ENCODE measurements at places on chromosomes 12 and 14.

DNA sequence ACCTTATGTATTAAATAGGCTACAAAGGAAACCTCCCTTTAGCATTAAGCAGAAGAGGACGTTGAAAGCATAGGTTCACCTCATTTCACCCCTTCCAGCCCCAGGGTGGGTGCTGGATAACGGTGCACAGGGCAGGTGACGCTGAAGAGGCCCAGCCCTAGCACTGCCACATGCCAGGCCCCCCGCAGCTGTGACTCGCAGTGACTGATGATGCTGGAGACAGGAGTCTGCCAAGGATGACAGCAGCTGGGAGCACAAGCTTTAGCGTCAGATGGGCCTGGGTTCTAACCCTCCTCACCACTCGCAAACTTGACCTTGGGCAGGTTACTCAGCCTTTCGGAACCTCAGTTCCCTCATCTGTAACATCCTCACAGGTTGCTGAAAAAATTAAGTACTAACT is 76.7 kb downstream of the TBK1 start:
- no peak for DNase-seq

DNA sequence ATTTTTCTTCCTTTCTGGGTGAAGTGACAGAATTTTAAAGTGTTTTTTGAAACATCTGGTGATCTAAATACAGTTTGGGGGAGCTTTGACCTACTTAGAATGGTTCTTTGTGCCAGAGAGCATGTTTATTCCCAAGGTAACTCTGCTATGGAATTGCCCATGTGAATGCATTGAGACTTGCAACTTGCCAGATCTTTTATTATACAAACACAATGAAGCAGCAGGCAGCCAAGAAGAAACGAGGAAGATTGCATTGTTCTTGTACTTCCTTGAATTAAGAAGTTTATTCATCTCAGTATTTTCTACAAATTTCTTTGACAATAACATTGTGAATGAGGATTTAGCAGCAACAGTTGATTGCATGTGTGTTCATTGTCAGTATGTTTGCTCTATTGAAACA is 55.5 kb downstream of the FGD4 start:
- DNase-seq: no peak

DNA sequence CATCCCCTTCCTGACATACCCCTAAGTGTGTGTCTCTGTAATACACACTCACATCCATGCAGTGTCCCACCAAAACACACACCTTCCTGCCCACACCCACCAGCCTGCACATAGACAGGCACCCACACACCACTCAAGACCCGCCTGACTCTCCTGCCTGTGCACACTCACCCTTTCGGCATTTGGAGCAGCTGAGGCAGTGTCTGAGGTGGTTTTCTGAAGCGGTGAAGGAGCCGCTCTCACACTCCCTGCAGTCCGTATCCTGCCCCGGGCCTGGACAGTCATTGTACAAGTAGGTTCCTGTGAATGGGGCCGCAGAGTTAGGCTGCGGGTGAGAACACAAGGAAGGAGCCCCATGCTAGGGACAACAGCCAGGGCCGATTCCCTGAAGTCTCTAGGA is 8.3 kb downstream of the TNFRSF1A start:
- DNase-seq: no peak

DNA sequence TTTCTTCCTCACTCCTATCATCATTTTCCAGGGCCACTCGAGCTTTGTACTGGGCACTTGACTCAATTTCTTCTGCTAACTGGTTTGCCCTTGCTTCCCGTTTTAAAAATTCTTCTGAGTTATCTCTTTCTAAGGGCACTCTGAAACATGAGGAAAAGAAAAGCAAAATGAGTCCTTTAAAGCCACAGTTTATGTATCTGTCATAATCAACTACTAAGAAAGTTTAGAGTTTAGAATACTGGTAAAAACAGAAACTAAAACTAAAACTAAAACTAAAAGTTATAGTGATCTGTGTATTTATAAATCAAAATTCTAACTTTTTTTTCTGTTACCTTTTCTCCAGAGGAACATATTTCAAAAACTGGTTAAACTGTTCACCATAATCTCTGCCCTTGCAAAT is 79.2 kb downstream of the ATXN2 start:
- no peak for DNase-seq

GRCh38 chr14:81169711-81170103 is 51.1 kb downstream of the GTF2A1 start:
- DNase-seq: peak; percentile 59

- peak; percentile 69 for DNase-seq
These were observed at the start of gene C3AR1 for GRCh38 chr12:8065991-8066594. TSS of gene C3AR1 (minus strand) at chr12:8066359. CDS start at chr12:8060185, 6,174 bp downstream.

DNA sequence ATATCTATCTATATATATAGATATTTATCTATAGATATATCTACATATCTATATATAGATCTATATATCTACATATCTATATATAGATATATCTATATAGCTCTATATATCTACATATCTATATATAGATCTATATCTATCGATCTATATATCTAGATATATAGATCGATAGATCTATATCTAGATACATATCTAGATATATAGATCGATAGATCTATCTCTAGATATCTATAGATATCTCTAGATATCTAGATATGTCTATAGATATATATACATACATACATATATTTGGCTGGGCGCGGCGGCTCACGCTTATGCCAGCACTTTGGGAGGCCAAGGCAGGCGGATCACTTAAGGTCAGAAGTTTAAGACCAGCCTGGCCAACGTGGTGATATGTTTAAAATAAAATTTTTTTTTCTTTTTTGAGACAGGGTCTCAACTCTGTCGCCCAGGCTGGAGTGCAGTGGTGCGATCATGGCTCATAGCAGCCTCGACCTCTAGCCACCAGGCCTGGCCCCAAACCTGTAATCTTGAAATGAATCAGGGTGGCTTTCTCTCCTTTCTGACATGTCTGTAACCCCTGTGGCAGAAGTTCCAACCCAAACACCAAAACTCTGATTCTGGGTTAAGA is 18.1 kb downstream of the ARPC3 start:
- no peak for DNase-seq
